Kidney (tissue), 22 donors: ENCODE measurements at places on chromosomes 4 and X. TPM values are rescaled to one million over a fixed set of nuclear protein-coding genes. Genes with fewer than 3 reads are reported as not detected.

The C4orf50 gene
- total RNA-seq, result 0.16 TPM

GRCh38 chrX:38970845-38971244 lies 169.6 kb downstream of the MID1IP1 start:
- peaks cover 2% of the 10 kb centered on the region for H3K27me3 ChIP-seq
- H3K36me3 ChIP-seq, result no peaks in the 10 kb centered on the region
- no peak overlapping the region for H3K27ac ChIP-seq
- H3K4me1 ChIP-seq, result no peaks in the 10 kb centered on the region

DNA sequence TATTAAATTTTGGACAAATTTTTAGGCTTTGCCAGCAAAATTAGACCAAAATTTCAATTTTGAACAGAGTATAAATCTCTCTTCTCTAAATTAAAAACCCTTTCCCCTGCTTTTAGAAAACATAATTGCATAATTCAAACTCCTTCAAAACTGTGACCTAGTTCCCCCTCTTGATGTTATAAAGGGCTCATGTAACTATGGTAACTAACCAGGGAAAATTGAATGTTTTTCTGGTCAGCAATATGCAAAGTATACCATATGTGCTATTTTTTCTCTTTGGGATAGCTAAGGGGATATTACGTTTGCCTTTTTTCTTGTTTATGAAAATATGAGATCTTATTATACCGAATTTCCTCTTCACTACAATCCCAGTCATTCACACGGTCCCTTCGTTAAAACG lies 5.1 kb upstream of the ING2 start:
- no peak overlapping the region for H3K27ac ChIP-seq
- H3K4me1 ChIP-seq, result no peaks in the 10 kb centered on the region
- H3K36me3 ChIP-seq, result peaks cover 2% of the 10 kb centered on the region

The GPAT3 gene
- total RNA-seq, result 11.4 TPM

The CXCR3 gene
- total RNA-seq, result 1.7 TPM

- H3K4me3 ChIP-seq, result no peak overlapping the region
- H3K27ac ChIP-seq, result no peak overlapping the region
- no peak for DNase-seq
- H3K36me3 ChIP-seq, result no peaks in the 10 kb centered on the region
- no peaks in the 10 kb centered on the region for H3K27me3 ChIP-seq
Measured at GRCh38 chrX:122055460-122055859, 1008.0 kb downstream of the GLUD2 start.

The SHROOM4 gene
- 21.8 TPM for total RNA-seq

The SATL1 gene
- total RNA-seq, result not detected
